ENCODE measurements at places on chromosomes 5 and 9. TPM values are rescaled to one million over a fixed set of nuclear protein-coding genes. Genes with fewer than 3 reads are reported as not detected.

ALDH1A1 gene
- total RNA-seq: 112 TPM

SLC25A2 gene
- total RNA-seq: 0.15 TPM

RIMOC1 gene
- total RNA-seq: 15.1 TPM

CTNNAL1 gene
- total RNA-seq: 112 TPM

EIF4E1B gene
- not detected for total RNA-seq

TSSK1B gene
- not detected for total RNA-seq

PCDHB3 gene
- total RNA-seq: 0.47 TPM

IL4 gene
- not detected for total RNA-seq

HAVCR1 gene
- total RNA-seq: not detected

SHROOM1 gene
- 13.9 TPM for total RNA-seq

TAF11L9 gene
- not detected for total RNA-seq

ESM1 gene
- 463 TPM for total RNA-seq

SH3GLB2 gene
- total RNA-seq: 41.3 TPM

SYK gene
- not detected for total RNA-seq

PTGES gene
- total RNA-seq: 0.30 TPM

CHD1 gene
- 21.4 TPM for total RNA-seq

BNC2 gene
- total RNA-seq: 8.9 TPM
